Transverse colon (tissue), 4 donors: ENCODE measurements at places on chromosomes 5 and 9. TPM values are rescaled to one million over a fixed set of nuclear protein-coding genes. Genes with fewer than 3 reads are reported as not detected.

LURAP1L gene
- total RNA-seq: 50.0 TPM

SH2D3C gene
- total RNA-seq: 10.1 TPM

SOX30 gene
- total RNA-seq: not detected

IL9 gene
- total RNA-seq: not detected

PCDHA2 gene
- total RNA-seq: not detected

PCDHGC5 gene
- total RNA-seq: 0.20 TPM

TXNDC8 gene
- total RNA-seq: not detected

SHISAL2B gene
- not detected for total RNA-seq

C9orf43 gene
- total RNA-seq: not detected

SPINK14 gene
- total RNA-seq: not detected

CYSRT1 gene
- total RNA-seq: not detected

PAEP gene
- not detected for total RNA-seq

DMRTA1 gene
- total RNA-seq: 1.4 TPM

PPP2CA gene
- 133 TPM for total RNA-seq

ZNF608 gene
- 83.2 TPM for total RNA-seq

SLC25A2 gene
- not detected for total RNA-seq

CWC27 gene
- 15.6 TPM for total RNA-seq

EFNA5 gene
- total RNA-seq: 18.2 TPM

DMRT2 gene
- 1.1 TPM for total RNA-seq

PHYHD1 gene
- 6.3 TPM for total RNA-seq

ADAMTS13 gene
- total RNA-seq: 11.1 TPM

ACOT12 gene
- total RNA-seq: not detected

SLC45A2 gene
- total RNA-seq: 1.6 TPM

KCTD16 gene
- total RNA-seq: 0.14 TPM

DRD1 gene
- not detected for total RNA-seq

QRFP gene
- not detected for total RNA-seq

COL23A1 gene
- 2.2 TPM for total RNA-seq

HNRNPK gene
- total RNA-seq: 132 TPM

ANKRD34B gene
- not detected for total RNA-seq

TLE4 gene
- 87.5 TPM for total RNA-seq

SPEF2 gene
- total RNA-seq: not detected

NMUR2 gene
- total RNA-seq: not detected

PAM gene
- total RNA-seq: 98.1 TPM

NUTM2F gene
- not detected for total RNA-seq

GABRA6 gene
- not detected for total RNA-seq

LHFPL2 gene
- total RNA-seq: 45.1 TPM

MSX2 gene
- 1.1 TPM for total RNA-seq

GRAMD2B gene
- total RNA-seq: 166 TPM

IL13 gene
- not detected for total RNA-seq
